ENCODE measurements at places on chromosomes 1 and 21.

DNA sequence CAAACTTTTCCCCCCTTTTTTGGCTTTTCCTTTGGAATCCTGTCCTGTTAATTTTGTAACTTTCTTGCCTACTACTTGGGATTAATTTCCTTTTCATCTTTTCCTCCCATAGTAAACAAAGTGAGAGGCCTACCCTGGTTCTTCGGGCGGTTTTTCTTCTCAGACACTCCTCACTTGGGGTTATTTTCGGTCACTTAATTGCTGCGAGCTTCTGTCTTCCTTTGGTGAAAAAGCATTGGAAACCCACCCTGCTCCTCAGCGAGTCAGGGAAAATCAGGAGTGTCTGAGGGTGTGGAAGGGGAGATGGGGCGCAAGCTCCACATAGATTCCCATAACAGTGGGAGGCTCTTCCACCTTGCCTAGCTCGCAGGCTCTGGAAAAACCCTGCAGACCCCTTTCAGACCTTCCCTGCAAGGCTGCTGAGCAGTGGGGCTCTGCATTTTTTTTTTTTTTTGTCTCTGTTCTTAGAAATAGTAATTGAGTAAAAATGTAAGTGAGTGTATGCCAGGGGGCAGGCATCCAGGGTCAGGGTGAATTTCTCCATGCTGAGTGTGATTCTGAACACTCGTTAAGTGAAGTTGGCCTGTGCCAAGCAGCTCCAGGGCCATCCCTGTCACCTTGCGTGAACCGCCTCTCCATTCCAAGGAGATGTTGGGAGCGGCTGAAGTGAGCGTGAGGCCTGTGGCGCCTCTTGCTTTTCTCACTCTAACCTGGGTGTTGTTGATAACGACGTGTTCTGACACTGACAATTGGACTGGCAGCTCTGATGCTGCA lies 20.3 kb downstream of the TGFB2 start:
- DNase-seq, result no peak

DNA sequence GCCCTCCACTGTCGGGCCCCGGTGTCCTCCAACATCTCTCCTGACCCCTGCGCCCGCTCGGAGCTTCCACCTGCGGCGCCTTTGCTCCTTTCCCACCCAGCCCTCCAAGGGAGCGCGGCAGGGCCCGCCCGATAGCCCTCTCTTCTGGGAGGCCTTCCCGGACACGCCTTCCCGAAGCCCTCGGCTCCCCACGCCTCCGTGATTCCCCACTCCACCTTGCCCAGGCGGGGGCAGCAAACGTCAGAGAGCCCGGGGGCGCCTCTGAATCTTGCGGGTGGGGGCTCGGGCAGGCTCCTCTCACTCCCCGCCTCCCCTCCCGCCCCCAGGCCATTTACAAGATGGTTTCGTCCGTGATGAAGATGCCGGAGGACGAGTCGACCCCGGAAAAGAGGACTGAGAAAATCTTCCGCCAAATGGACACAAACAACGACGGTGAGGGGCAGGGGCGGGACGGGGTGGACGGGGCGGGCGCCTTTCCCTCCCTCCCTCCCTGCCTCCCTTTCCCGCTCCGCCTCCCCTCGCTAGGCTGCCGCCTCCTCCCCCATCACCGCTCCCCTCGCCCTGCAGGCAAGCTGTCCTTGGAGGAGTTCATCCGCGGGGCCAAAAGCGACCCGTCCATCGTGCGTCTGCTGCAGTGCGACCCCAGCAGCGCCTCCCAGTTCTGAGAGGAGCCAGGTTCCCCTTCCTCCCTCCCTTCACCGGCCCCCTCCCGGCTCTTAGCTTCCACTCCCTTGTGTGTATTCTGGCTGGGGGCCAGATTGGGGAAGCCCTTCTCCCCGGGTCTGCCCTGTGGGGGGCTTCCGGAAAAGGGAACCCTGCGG lies 7.1 kb downstream of the HPCA start:
- DNase-seq, result no peak

DNA sequence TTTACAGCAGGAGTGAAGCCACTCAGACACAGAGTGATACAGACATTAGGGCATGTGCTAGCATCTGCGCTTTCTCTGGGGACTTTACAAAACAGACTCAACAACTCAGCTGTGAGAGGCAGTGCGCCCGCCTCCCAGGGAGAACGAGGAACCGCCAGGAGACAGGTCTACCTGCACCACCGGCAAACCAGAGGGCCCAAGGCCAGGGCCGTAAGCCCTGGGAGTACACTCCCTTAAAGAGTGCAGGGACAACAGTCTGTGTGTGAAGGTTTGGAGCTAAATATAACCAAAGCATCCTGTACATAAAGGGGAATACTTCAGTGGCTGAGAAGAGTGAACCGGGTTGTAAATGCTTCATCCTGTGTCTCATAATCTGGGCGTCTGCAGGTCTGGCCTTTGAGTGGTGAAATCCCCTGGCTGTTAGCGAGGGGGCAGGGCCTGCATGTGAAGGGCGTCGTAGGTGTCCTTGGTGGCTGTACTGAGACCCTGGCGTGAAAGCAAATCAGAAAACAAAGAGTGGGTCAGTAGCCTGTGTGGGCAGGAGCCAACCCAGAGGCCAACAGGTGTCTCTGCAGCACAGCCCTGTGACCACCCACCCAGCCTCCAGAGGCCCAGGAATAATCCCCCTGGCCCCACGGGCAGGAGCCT lies 86.9 kb downstream of the CD247 start:
- no peak for DNase-seq

GRCh38 chr1:65036570-65037051 lies 70.3 kb upstream of the JAK1 start:
- DNase-seq, result no peak

- no peak for DNase-seq
Measured at GRCh38 chr21:33334824-33335223, 10.1 kb downstream of the IFNAR1 start.

DNA sequence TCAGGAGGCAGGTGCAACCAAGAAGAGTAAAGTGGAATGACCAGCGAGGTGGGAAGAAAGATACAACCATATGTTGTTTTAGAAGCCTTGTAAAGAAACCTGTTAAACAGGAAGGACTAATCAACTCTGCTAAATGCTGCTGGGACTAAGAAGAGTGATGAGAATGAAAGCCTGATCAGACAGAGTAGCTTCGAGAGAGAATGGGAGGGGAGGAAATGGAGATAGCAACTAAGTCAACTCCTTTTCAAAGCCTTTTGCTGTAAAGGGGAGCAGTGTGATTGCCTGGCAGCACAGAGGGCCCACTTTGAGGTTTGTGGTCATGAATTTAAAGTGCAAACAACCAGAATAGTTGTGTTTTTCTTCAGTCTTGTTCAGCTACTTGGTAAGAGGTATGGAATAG lies 31.4 kb downstream of the SLC30A7 start:
- no peak for DNase-seq

GRCh38 chr1:205812271-205812877 lies 624 bp downstream of the SLC41A1 start:
- DNase-seq, result no peak

GRCh38 chr1:214604523-214604922 lies 1.5 kb downstream of the CENPF start:
- DNase-seq, result no peak

- no peak for DNase-seq
Measured at GRCh38 chr1:62716397-62716796, 28.2 kb upstream of the DOCK7 start.

DNA sequence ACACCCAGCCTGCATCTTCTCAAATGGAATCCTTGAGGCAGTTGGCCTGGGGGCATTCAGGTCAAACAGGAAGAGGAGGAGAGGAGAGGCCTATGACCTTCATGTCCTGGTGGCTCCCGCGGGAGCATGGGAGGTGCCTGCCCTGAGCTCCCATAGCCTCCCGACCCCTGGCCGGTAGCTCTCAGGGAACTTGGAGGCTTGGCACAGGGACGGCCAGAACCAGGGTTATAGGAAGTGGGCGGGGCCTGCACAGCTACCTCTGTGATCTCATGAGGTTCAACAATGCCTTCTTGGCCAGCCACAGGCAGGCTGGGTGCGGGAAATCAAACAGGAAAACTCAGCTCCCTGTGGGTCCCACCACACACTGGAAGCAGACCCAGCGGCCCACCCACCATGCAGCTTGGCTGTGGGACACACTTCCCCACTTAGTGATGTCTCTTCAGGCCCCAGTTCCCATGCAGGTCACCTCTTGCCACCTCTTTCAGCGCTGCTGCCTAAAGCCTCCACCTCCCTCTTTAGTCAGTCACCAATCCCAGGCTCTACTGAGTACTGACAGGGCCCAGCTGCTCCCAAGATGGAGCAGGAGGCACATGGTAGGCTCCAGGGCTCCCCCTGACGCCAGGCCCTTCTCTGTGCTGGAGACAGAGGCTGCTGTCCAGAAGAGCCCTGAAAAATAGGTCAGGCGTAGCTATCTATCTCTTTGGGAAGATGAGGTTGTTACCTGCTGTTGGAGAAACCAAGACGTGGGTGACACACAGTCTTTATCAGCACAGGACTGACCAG lies at the start of gene SLFNL1:
TSS of gene SLFNL1 (minus strand) at position 200 of the 783 bp plus-strand sequence. CDS start 1,065 bp downstream, outside the sequence.
- DNase-seq, result no peak

- no peak for DNase-seq
Measured at GRCh38 chr1:232868793-232869491, 63.7 kb downstream of the MAP10 start.

- DNase-seq, result no peak
Measured at GRCh38 chr1:86150553-86151055, 6.0 kb downstream of the COL24A1 start.

DNA sequence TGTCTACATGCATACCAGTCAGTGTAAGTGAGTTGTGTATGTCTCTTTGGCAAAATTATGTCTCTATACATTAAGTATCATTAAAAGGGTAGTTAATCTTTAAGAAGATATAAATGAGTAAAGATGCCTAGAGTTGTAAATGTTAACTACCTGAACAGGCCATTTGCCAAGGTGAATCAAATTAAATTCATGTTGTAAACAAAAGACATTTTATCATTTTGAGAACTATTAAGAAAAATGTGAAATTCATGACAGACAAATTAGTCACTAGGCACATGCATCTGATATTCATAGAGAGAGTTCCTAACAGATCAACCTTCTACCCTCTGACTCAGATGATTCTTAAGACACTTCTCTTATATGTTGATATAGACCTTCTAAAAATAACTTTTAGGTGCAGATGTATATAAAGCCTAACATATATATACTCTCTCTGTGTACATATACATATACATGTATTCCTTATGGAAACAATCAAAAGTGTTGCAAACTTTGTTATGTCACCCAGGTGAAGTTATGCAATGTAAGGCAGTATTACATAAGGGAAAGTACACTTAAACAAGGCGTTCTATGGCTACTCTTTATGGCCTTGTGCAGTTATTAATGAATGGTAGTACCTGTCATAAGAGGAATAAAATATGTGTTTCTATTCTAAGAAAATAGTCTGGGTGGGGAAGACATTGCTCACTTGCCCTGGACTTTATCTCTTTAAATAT lies at the start of gene TMPRSS15:
TSS of gene TMPRSS15 (minus strand) at position 51 of the 716 bp plus-strand sequence. CDS start 163 bp downstream, outside the sequence.
- no peak for DNase-seq

DNA sequence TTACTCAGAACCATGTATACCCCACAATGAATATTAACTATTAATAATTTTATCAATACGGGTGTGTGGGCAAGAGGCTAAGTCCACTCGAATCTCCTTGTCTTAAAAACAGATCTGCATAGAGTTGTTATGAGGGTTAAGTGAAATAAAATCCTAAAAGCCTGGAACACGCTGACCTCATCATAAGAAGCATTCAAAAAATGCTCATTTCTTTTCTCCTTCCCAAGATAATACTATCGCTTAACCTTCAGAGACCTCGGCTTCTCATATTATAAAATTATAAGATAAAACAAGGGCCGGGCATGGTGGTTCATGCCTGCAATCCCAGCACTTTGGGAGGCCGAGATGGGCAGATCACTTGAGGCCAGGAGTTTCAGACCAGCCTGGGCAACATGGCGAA lies 35.1 kb downstream of the LPAR3 start:
- no peak for DNase-seq

- no peak for DNase-seq
Measured at GRCh38 chr1:192626366-192627179, 9.4 kb upstream of the RGS13 start.

DNA sequence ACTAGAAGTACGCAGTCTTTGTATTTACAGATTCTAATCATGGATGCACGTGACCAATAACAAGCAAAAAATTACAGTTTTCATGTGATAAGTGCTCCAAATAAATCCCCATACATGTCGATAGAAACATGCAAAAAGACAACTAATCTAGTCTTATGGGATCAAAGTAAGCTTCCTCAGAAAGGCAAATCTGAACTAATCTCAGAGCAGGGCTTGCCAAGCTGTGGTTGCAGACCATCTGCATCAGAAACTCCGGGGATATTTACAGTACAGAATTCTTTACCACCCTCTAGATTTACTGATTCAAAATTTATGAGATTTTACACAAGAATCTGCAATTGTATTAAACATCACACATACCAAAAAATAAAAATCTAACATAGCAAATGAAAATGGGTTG lies 1435.5 kb downstream of the MRPL39 start:
- no peak for DNase-seq

- DNase-seq, result no peak
Measured at GRCh38 chr1:230169454-230170152, 102.6 kb downstream of the GALNT2 start.

Data from stimulated activated CD8-positive, alpha-beta memory T cell treated with anti-CD3 and anti-CD28 coated beads, Interleukin-4, amount 100 ng/mL, for 4 hours (primary cell).